CD4-positive, alpha-beta T cell treated with Interleukin-6 at 100 ng/mL for 8 hours (primary cell): ENCODE measurements at places on chromosomes 3 and 15.
A peak's percentile ranks its signal among the peaks of the same experiment; 100 is the strongest.

DNA sequence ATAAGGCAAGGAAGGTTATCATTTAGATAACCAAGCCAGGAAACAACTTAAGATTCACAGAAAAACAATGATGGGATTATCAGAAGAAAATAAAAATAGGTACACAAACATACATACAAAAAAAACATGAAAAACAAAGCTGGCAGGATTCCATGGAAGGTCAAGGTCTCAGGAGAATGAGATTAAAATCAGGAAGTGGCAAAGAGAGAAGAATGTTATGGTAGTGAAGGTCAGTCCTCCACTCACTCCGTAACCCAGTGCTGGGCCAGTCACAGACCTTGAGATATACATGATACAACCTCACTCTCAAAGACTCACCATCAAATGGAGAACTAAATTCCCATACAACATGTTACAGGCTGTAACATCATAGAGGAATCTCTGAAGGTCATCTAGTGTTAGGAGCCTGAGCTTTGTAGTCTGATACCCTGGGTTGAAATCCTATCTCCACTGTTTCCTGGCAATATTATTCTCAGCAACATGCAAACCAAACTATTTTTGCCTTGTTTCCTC lies 93.9 kb downstream of the CTNNB1 start:
- DNase-seq, result no peak

- DNase-seq, result no peak
Measured at GRCh38 chr3:58609990-58610389, 32.8 kb upstream of the FAM107A start.

GRCh38 chr3:100040451-100041225 lies 73.7 kb downstream of the FILIP1L start:
- no peak for DNase-seq

DNA sequence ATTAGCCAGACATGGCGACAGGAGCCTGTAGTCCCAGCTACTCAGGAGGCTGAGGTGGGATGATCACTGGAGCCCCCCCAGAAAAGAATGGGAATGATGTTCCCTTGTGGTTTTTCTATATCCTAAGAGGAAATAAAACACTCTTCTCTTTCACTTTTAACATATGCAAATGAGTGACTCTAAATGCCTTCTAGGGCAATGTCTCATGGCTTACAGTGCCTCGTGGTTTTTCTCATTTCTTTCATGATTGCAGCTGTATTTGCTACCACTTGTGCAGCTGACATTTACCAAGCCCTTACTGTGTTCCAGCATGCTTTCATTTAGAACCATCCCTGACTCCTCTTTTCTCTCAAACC lies 26.4 kb downstream of the STOML1 start:
- DNase-seq, result peak; percentile 51

DNA sequence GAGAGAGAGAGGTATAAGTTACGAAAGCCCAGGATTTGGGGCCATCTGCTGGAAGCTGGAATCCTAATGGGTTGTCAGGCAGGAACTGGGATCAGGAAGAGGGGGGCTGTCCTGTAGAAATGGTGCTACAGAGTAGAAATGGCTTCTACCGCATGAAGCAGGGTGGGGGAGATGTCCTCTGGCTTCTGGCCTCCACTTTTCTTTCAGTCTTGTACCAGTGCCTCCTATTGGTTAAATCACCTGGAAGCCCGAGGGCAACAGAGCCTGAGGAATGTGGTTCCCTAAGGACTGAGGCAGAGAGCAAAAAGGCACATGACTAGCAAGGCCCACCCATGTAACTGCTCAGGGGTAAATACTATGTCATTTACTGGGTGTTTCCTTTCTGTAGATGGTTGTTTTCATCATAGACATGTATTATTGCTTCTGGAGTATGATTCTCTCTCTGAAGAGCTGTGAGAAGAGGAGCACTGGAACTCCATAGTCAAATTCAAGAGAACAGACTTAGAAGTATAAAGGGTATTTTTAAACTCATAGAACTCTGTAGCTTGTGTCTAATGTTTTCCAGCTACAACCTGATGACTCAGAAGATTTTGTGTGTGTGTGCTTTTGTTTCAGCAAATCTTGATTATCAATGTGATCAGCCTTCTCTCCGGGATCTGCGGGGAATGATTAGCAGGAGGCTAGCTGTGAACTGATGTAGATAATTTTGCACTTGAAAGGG lies 20.2 kb upstream of the MITF start:
- no peak for DNase-seq

DNA sequence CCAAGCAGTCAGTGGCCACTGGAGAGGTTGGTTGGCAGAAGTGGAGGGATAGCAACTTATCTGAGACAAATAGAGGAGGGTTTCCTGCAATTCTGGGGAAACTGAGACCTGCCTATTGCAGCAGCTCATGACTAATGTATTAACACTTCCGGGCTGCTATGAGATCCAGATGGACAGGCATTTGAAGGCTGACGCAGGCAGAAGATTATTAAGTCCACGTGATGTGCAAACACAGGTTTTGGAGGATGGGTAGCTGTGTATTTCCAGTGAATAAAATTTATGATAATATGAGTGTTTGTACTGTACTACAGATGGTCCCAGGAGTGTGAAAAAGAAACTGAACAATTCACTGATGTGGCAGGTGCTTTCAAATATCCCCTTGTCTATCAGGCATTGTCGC lies 28.5 kb upstream of the CFAP161 start:
- DNase-seq, result no peak

GRCh38 chr15:67107014-67107812 lies 41.8 kb downstream of the SMAD3 start:
- no peak for DNase-seq

DNA sequence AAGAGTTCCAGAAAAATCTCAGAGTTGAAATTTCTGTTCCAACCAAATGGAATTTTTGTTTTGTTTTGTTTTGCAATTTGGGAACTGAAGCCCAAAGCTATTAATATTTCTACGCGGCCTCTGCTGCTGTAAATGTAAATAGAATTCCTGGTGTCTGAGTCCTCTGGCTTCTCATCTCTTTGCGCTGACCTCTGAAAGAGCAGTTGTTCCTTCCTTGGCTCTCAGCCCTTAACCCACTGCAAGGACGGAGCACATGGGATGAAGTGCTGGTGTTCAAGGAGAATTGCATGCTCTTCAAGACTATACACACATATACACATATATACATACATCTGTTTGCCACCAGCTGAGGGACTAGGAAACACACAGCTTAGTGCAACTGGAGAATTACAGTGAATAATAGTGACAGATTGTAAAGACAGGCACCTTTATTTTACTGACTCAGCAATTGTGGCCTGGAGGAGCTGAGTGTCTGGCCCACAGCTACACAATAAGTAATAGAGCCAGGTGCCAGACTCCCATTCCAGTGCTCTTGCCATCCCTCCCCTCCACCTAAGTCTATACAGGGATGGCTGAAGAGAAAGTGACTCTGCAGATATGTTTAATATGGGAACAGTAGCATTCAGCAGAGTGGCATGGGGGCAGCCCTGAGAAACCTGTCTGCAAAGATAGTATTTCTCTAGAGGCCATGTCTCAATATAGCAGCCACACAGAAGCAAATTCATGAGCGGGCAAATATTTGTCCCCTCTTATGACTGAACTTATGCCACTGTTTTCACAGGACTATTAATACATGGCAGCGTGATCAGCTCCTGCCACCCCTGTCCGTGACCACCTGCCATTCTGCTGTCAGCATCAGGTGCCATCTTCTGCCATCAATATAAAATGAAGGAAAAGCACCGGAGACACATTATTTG lies 42.3 kb downstream of the NEK10 start:
- no peak for DNase-seq

GRCh38 chr15:77773903-77774302 lies 141.2 kb upstream of the LINGO1 start:
- DNase-seq, result no peak

DNA sequence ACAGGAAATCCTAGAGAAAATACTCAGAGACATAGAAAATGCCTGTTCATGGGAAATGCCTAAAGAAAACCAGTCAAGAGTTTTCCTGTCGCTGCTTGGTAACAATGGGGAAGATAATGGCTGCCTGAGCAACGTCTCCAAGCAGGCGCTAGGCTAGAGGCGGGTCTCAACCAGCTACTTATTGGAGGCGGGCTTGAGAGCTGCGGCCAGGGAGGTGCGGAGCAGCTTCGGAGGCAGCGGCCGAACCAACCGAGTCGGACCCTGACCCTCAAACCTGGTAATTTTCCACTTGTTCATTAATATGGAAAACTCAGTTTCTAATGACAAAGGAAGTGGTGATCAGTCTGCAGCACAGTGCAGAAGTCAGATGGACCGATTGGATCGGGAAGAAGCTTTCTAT lies 173.1 kb downstream of the DTWD1 start:
- no peak for DNase-seq

DNA sequence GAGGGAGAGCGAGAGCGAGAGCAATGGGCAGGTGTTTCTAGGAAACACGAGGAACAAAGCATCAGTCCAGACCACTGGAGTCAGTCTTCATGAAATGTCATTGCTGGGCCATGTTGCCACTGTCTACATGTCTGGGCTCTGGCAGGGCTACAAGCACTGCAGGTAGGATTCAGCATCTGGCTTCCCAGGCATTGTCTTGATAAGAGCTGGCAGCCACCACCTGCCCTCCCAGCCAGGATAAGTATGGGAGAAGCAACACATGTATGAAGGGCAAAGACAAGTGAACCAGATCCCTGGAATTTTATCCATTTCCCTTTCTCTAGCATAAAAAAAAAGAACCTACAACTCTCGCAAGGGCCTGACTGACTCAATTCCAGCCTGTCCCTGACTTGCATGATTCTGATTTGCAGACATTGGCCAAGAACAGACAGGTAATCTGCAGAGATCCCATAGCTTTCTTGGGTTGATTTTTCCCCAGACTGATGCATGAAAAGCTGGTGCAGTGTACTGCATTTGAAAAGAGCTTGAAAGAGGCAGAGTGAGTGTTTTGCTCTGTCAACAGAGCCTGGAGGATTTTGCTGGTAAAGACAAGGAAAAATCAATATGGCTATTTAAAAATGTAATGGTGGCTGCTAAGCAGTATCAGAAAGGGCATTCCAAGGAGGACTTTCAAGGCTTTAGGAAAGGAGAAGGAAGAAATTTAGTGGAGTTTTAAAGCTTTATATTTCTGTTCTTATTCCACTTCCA lies 157.2 kb upstream of the MYRIP start:
- DNase-seq, result no peak

DNA sequence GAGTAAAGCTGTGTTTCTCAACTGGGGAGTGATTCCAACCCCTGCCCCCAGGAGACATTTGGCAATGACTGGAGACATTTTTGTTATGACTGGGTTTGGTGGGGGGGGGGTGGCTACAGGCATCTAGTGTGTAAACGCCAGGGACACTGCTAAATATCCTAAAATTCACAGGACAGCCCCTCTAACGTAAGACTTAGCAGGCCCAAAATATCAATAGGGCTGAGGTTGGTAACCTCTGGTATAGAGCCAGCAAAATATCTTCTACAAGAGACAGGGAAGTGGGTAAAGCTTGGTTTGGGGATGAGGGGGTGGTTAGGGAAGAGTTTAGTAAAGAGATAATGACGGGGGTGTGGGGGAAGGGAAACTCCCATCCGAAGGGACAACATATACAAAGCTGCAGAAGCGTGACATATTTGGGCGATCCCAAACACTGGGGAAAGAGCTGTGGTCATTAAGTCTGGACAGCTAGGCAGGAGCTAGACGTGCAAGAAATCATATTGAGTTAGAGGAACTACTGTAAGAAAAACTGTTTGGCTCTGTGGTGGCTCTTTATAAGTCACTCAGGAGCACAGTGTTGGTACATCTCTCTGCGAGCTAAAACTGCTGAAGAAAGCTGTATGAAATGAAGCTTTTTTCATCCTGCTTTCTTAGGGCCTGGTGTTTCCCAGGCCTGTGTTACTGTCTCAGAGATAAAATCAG lies 697 bp upstream of the TRIM69 start:
- DNase-seq, result no peak

DNA sequence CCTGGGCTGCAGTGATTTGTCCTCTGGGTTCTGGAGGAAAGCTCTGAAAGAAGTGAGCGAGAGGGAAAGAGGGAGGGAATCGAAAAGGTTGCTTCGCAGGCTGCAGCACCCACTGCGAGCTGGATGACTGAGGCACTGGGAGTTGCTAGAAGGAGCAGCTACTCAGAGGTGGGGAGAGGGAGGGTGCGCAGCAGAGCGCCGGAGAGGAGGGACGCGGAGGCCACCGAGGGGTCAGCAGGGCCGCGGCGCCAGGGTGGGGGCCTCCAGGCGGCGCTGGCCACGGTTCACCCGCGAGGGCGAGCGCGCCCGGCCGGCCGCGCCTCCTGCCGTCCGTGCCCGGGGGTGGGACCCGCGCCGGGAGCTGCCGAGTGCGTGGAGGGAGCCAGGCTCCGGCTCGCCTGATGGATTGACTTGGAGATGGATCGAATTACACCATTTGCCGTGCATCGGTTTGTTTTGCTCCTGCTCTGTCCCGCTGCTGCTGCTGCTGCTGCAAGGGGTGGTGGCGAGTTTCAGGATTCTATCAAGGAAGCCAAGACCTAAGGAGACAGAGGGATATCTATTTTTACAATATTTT lies at the start of gene SEMA6D:
SEMA6D (plus strand) TSS at position 470 of the 577 bp plus-strand sequence. CDS start 42,294 bp downstream, outside the sequence.
- DNase-seq, result no peak

- DNase-seq, result no peak
Measured at GRCh38 chr15:51121118-51121517, 26.4 kb upstream of the TNFAIP8L3 start.

DNA sequence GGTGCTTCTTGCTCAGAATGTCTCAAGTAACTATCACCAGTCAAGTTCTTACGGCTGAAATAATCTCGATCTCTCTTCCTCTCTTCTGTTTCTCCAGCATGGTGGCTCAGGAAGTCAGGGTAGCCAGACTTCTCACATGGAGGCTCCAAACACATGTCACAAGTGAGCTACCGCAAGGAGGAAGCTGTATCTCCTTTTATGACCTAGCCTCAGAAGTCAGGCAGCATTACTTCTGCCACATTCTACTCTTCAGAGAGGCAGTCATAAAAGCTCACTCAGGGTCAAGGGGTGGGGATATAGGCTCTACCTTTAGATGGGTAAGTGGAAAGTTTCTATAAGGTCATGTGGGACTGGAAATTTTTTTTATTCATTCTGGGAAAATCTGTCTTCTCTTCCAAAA lies 86.6 kb upstream of the NEO1 start:
- DNase-seq, result no peak

GRCh38 chr3:188553569-188553968 lies 399.6 kb downstream of the LPP start:
- peak; percentile 44 for DNase-seq

GRCh38 chr15:80777826-80778620 lies 1.1 kb upstream of the CEMIP start:
- no peak for DNase-seq

- DNase-seq, result no peak
Measured at GRCh38 chr3:43434431-43434830, 148.1 kb downstream of the SNRK start.

DNA sequence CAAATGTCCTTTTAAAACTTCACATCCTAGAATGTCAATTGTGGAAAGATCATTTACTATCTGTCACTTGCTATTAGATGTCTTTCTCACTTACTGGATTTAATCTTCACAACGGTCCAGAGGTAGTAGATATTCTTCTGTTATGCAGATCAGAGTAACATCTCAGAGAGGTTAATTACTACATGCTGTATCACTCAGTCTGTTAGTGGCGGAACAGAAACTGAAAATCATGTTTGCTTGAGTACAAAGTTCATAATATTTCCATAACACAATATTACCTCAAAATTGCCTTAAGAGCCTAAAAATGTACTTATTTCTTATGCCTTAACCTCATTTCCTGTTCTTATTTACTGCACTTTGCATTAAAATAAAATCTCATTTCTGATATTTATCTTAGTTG lies 28.6 kb upstream of the GPR149 start:
- no peak for DNase-seq
